Activated CD8-positive, alpha-beta memory T cell treated with anti-CD3 and anti-CD28 coated beads, Interleukin-2, amount 10 ng/mL, durations not matched to agents 7 days and 5 days (primary cell): ENCODE measurements at places on chromosomes 7 and 10. TPM values are rescaled to one million over a fixed set of nuclear protein-coding genes. Genes with fewer than 3 reads are reported as not detected.

The PTPRN2 gene
- 3.2 TPM for total RNA-seq

The DENND2A gene
- 0.32 TPM for total RNA-seq

The SRGN gene
- total RNA-seq = 366 TPM

The HHEX gene
- total RNA-seq = not detected

The ACSL5 gene
- total RNA-seq = 64.4 TPM

The CALHM3 gene
- not detected for total RNA-seq

The PNLIPRP1 gene
- total RNA-seq = not detected

- DNase-seq = peak; percentile 90
These were observed 99.1 kb upstream of the PDGFA start for GRCh38 chr7:618539-619367.

DNA sequence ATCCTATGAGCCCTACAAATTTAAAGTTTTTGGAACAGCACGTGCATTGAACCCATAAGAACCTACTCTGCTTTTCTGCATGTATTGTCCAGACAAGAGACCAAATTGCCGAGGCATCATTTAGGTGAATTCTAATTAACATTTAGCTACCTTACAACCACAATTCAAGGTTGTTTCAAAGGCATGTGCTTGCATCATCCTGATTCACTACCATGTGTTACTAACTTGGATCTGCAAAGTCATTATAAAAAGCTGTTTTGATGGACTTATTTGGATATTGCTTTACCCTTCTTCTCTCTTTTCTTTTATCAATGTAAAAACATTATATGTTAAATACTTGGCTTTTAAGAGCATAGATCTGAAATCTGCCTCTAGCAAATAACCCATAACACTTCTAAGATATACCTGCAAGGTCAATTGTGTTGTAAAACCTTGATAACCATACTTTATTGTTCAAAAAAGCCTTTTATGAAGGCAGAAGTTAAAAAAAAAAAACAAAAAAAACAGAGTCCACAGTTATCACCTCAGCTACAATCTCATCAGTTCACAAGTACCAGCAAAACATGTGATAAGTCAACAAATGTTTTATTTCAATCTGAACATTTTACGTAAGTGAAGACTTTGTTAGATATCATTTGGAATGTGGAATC lies 51.9 kb downstream of the CFTR start:
- DNase-seq = no peak

GRCh38 chr7:9978106-9979064 lies 995.3 kb upstream of the PHF14 start:
- DNase-seq = no peak

- DNase-seq = no peak
These were observed 42.2 kb downstream of the BMPR1A start for GRCh38 chr10:86798611-86799010.

DNA sequence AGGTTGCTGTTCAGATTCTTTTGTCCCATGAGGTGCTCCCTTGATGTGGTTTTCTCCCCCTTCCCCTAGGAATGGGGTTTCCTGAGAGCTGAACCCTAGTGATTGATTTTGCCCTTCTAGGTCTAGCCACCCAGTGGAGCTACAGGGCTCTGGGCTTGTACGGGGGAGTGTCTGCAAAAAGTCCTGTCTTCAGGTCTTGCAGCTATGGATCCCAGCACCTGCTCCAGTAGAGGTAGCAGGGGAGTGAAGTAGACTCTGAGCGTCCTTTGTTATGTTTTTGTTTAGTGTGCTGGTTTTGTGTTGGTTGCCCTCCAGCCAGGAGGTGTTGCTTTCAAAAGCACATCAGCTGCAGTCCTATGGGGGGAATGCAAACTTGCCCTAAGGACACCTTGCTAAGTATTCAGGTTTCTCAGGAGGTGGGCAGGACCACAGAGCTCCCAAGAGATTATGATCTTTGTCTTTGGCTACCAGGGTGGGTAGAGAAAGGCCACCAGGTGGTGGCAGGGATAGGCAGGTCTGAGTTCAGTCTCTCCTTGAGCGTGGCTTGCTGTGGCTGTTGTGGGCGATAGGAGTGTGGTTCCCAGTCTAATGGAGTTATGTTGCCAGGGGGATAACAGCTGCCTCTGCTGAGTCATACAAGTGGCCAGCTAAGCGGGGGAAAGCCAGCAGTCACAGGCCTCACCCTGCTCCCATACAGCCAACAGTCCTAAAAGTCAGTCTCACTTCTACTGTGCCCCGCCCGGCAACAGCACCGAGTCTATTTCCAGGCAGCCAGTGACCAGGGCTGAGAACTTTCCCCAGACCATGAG lies 92.4 kb upstream of the JCAD start:
- peak; percentile 42 for DNase-seq

GRCh38 chr7:29207162-29207801 lies 12.7 kb downstream of the CHN2 start:
- no peak for DNase-seq

- DNase-seq = no peak
These were observed 48.6 kb upstream of the KIF5B start for GRCh38 chr10:32104622-32105509.

DNA sequence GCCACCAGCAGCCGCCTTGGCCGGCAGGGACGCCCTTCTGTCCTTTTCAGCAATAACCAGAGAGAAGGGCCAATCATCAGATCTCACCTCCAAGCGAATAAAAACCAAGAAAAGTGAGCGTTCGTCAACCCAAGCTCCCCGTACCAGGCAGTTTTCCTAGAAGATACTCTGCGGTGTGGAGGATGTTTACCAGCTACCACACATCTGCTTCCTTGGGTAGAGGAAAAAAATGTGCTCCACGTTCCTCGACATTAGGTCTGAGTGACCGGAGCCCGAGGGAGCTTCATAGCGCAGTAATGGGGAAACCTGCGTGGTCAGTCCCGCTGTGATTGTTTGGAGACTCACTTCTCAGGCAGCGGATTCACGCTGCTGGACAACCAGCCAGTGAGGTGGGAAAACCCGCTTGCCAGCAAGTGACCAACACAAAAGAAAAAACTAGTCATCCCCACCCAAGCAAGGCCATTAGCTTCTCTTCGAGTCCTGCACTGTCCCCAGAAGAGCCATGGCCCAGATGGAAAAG lies 73.0 kb downstream of the ZRANB1 start:
- no peak for DNase-seq

GRCh38 chr7:43217055-43217454 lies 104.6 kb downstream of the HECW1 start:
- no peak for DNase-seq

DNA sequence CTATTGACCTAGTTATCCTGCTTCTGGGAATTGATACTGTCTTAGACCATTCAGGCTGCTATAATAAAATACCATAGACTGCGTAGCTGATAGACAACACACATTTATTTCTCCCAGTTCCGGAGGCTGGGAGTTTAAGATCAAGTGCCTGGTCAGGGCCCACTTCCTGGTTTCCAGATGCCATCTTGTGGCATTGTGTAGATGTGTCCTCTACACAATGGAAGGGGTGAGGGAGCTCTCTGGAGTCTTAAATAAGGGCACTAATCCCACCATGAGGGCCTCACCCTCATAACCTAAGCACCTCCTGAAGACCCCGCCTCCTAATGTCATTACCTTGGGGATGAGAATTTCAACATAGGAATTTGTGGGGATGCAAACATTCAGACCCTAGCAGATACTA lies 62.4 kb downstream of the SLC35B4 start:
- no peak for DNase-seq

DNA sequence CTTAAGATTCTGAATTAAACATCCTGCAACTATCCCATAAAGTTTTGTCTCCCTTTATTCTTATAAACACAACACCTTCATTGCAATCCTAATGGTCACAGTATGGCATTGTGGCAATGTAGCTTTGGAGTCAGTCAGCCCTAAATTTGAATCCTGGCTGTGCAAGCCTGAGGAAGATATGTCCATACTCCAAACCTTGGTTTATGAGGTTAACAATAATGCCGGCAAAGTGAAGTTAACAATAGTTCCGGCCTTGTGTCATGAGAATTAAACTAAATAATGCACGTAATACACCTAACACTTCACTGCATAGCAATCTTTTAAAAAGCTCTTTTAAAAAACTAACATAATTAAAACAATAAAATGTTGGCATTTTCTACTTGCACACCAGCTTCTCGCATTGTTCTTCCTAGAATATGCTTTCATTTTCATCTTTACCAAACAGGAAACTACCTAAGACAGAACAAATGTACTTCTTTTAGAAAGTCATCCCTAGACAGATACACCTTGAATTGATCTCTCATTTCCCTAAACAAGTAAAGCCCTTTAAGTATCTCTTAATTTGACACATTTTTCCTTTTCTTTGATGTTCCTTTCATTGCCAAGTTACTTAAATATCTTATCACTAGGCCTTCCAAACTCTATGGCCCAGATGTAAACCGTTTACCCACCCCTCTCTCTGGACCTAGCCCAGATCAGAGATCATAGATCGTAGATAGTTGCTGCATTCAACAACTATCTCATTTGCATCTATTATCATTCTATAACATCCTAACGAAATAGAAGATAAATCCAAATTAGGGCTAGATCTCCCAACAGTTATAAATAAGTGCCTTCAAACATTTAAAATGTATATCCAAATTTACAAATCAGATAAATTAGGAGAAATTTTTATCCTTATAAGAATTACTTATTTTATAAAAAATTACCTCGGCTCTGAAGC lies 66.7 kb downstream of the CREB3L2 start:
- no peak for DNase-seq

DNA sequence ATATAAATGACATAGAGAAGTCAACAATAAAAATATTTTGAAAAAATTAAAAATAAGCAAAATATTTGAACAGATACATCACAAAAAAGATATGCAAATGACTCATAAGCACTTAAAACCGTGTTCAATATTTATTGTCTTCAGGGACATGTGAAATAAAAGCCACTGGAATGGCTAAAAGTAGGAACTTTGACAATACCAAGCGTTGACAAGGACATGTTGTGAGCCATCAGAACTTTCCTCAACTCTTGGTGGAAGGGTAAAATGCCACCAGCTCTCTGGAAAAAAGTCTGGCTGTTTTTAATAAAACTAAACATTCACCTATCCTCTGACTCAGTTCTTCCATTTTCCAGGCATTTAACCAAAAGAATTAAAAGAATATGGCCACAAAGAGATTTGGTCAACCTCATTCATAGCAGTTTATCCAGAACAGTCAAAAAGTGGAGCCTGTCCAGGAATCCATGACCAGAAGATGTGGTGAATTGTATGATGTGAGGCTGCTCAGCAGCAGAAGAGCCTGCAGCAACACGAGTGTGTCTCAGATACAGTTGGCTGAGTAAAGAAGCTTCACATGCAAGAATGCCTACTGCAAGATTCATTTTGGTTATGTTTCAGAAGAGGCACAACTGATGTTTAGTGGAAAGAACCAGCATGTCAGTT lies 7.1 kb upstream of the KLF6 start:
- no peak for DNase-seq

DNA sequence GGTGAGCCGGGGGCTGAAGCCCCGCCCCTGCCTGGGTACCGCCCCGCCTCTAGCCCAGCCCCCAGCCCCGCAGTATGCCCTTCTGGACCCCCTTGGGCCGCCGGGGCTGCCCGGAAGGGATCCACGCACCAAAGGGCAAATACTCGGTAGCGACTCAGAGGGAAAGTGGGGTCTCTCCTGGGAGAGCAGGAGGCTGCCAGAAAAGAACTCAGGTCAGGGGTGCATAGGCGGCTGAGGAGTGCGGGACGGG lies 796 bp downstream of the FBXL15 start:
- no peak for DNase-seq

GRCh38 chr10:82889728-82890127 lies 1014.7 kb downstream of the NRG3 start:
- no peak for DNase-seq

GRCh38 chr10:122264931-122265330 lies 6.2 kb upstream of the BTBD16 start:
- DNase-seq = no peak

DNA sequence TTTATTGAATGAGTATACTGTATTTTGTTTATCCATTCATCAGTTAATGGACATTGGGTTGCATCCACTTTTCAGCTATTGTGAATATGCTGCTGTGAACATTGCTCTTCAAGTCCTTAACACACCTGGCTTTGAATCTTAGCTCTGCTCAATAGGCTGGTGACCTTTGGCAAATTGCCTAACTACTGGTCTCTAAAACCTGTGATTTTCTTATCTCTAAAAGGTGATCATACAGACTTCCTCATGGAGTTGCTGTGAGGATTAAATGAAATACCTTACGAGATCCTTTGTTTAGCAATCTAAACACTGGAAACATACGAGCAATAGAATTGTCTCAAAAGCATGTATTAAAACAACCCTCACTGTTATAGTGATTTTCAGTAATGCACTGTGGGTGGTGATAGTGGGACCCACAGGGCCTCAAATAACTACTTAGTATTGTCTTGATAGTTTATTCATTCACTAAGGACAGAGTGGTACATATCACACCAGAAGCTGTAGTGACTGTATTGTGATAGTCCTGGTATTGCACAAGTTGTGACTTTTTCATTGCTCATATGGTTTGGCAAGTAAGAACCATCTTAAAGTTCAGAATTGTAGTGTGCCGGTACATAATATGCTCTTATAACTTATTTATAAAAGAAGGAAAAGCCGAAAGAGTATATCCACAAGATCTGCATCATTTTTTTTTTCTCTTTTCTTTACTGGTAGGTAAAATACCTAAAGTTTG lies 257.6 kb downstream of the EXOC4 start:
- no peak for DNase-seq

GRCh38 chr10:106308284-106308683 lies 856.2 kb downstream of the SORCS1 start:
- no peak for DNase-seq

DNA sequence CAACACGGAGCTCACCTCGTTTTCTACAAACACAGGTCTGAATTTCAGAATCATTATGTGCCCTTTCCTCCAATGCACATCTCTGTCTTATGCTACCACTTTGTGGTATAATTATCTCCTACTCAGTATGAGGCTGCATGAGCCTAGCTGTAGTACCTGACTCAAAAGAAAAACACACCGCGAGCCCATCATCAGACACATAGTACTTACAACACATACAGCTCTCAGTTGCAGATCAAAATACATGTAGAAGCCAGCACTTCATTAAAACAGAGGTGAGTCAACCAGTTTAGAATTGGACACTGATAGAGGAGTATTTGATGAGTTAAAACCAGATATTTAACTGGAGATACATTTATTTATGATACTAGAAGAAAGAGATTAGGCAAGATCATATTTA lies 1.4 kb upstream of the RTKN2 start:
- no peak for DNase-seq

- no peak for DNase-seq
These were observed 229.3 kb downstream of the USP6NL start for GRCh38 chr10:11382187-11382586.

GRCh38 chr7:133742709-133743538 lies 384.2 kb upstream of the LRGUK start:
- no peak for DNase-seq

DNA sequence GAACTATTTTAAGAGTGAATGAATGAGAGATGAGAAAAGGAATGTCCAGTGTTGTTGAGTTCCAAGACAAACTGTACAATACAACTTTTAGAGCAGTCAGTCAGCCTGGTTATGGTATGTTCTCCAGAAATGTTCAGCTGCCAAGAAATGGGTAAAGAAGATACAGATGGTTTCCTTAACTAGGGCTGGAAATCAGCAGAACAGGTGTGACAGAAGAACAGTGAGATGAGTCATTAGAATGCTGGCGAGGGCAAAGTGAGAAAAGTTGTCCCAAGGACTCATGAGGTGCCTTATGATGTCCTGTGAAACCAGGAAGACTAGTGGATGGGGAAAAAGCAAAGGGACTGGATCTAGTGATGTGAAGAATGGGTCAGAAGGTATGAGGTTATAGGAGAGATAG lies 20.8 kb upstream of the SEPTIN7 start:
- no peak for DNase-seq

- peak; percentile 19 for DNase-seq
These were observed 96.9 kb upstream of the PPP2R2D start for GRCh38 chr10:131803860-131804425.
